GM23248 (cell line): ENCODE measurements at places on chromosomes 5 and 9. TPM values are rescaled to one million over a fixed set of nuclear protein-coding genes. Genes with fewer than 3 reads are reported as not detected.
A peak's percentile ranks its signal among the peaks of the same experiment; 100 is the strongest.

ANKDD1B gene
- 1.9 TPM in 1 of 2 replicates, not detected in the other for total RNA-seq

DBH gene
- not detected in 2 replicates for total RNA-seq

ZNF622 gene
- total RNA-seq = 50.7 and 58.1 TPM in 2 replicates

SPINK4 gene
- total RNA-seq = not detected in 2 replicates

EPB41L4B gene
- total RNA-seq = 0.76 and 1.0 TPM in 2 replicates

AHRR gene
- 33.7 and 40.0 TPM in 2 replicates for total RNA-seq

LTC4S gene
- total RNA-seq = 3.7 and 6.6 TPM in 2 replicates

TERT gene
- total RNA-seq = not detected in 2 replicates

- H3K36me3 ChIP-seq = no peaks in the 10 kb centered on the region
- no peaks in the 10 kb centered on the region for H3K27me3 ChIP-seq
- H3K27ac ChIP-seq = no peak overlapping the region
- H3K4me1 ChIP-seq = no peaks in the 10 kb centered on the region
Observed at GRCh38 chr9:89731262-89732182, 126.7 kb downstream of the GADD45G start.

GRCh38 chr5:35112300-35112699 is 64.6 kb upstream of the AGXT2 start:
- peaks cover 14% of the 10 kb centered on the region for H3K4me1 ChIP-seq
- no peak overlapping the region for H3K27ac ChIP-seq
- H3K27me3 ChIP-seq = no peaks in the 10 kb centered on the region
- no peak overlapping the region for H3K4me3 ChIP-seq
- DNase-seq = no peak

DNA sequence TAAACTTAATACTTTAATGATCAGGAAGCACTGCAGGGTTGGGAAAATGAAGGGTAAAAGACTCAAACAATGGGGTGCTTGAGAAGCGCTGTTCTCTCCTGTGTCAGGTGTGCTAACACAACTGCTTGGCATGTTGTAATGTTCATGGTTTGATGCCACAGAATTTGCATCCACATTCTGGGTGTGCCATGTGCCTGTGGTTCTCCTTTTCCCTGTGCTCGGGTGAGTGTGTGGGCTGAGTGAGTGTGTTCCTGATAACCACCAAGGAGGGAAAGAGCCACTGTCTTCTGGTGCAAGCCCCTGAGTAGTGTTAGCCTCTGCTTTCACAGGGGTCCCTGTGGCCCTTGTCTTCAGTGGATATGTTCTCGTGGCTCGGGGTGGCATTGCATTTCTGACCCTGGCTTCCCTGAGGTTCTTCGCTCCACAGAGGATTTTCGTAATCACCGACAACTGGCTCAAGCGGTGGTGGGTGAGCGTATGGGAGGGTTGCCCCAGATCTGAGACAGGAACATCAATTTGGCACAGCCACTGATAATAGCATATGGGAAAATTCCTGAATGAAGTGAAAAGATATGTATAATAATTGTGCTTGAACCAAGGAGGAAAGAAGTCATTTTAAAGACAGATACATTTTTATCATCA is 102.0 kb downstream of the MVB12B start:
- H3K36me3 ChIP-seq = no peaks in the 10 kb centered on the region
- no peak overlapping the region for H3K4me3 ChIP-seq
- no peak overlapping the region for H3K27ac ChIP-seq
- DNase-seq = no peak
- H3K27me3 ChIP-seq = no peaks in the 10 kb centered on the region
- H3K4me1 ChIP-seq = no peaks in the 10 kb centered on the region

GRCh38 chr9:134193912-134194535 is 29.7 kb upstream of the RNU6ATAC start:
- H3K27ac ChIP-seq = no peak overlapping the region
- H3K36me3 ChIP-seq = no peaks in the 10 kb centered on the region
- H3K27me3 ChIP-seq = peaks cover 11% of the 10 kb centered on the region; the same call in 1 of the 2 replicates
- H3K4me1 ChIP-seq = no peaks in the 10 kb centered on the region
- no peak for DNase-seq
- H3K4me3 ChIP-seq = no peak overlapping the region

- H3K36me3 ChIP-seq = no peaks in the 10 kb centered on the region; the same call in 1 of the 2 replicates
- no peaks in the 10 kb centered on the region for H3K27me3 ChIP-seq
- DNase-seq = peak; percentile 48
- peaks cover 28% of the 10 kb centered on the region for H3K4me1 ChIP-seq
- H3K27ac ChIP-seq = no peak overlapping the region
- no peak overlapping the region for H3K4me3 ChIP-seq
Observed at GRCh38 chr5:171155621-171156020, 153.4 kb upstream of the TLX3 start.

DNA sequence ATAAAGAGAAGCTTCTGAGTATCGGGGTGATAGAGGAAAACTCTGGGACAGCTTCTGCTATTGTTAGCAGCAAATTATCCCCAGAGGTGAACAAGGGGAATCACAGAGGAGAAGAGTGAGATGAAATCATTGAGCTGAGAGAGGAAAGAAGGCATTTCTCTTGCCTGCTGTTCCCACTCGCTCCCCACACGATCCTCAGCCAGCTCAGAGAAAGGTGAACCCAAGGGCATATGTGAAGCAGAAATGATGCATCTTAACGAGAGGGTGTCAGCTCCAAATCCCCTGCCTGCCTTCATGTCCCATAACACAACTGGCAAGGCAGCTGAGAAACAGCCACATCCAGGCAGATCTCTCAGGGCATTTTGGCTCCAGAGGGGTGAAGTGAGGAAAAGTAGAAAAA is 111.6 kb downstream of the BRINP1 start:
- no peak overlapping the region for H3K27ac ChIP-seq
- no peaks in the 10 kb centered on the region for H3K27me3 ChIP-seq
- DNase-seq = no peak
- no peak overlapping the region for H3K4me3 ChIP-seq

DNA sequence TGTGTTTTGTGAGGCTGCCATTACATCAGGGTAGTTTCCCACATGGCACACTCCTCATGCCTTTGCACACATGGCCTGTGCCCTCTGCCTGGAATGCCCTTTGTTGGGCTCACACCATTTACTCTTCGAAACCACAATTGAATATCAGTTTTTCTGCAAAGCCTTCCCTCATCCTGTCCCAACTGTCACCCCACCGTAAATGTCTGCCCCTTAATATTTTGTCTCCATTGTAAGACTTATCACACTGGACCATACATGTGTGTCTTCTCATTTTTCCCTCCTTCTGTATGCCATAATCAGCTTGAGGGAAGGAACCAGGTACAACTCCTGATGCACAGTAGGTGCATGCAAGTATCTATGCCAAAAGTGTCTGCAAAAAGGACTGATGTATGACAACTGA is 62.7 kb upstream of the TMEM252 start:
- H3K27ac ChIP-seq = no peak overlapping the region
- no peaks in the 10 kb centered on the region for H3K4me1 ChIP-seq
- no peaks in the 10 kb centered on the region for H3K27me3 ChIP-seq

GRCh38 chr9:109452761-109453160 is 45.3 kb downstream of the PTPN3 start:
- peaks cover 19% of the 10 kb centered on the region for H3K4me1 ChIP-seq
- H3K4me3 ChIP-seq = no peak overlapping the region
- DNase-seq = peak; percentile 73
- H3K36me3 ChIP-seq = no peaks in the 10 kb centered on the region
- peak overlapping the region; percentile 46 for H3K27ac ChIP-seq

GRCh38 chr9:127501821-127502343 is 50.6 kb downstream of the LRSAM1 start:
- no peaks in the 10 kb centered on the region for H3K4me1 ChIP-seq
- DNase-seq = no peak
- no peaks in the 10 kb centered on the region for H3K27me3 ChIP-seq
- no peak overlapping the region for H3K27ac ChIP-seq
- H3K4me3 ChIP-seq = no peak overlapping the region
- peaks cover 39% of the 10 kb centered on the region; the same call in 1 of the 2 replicates for H3K36me3 ChIP-seq

DNA sequence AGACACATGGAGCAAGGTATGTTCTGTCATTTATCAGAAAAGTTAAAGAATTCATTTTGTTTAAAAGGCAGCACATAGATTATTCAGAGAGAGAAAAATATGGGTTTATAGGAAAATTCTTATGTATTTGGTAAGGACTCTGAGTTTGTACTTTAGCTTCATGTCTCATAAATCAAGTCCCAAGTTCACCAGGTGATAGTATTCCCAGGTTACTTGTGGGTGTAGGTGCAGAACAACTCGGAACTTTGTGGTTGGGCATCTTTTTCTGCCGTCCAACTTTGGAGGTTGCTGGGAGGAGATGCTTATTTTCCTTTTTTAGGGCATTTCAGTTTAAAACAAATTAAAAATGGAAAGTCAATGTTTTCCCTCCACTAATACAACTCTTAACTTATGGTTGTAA is 269.8 kb upstream of the DMRT1 start:
- H3K27ac ChIP-seq = no peak overlapping the region
- H3K27me3 ChIP-seq = no peaks in the 10 kb centered on the region
- no peaks in the 10 kb centered on the region for H3K36me3 ChIP-seq

DNA sequence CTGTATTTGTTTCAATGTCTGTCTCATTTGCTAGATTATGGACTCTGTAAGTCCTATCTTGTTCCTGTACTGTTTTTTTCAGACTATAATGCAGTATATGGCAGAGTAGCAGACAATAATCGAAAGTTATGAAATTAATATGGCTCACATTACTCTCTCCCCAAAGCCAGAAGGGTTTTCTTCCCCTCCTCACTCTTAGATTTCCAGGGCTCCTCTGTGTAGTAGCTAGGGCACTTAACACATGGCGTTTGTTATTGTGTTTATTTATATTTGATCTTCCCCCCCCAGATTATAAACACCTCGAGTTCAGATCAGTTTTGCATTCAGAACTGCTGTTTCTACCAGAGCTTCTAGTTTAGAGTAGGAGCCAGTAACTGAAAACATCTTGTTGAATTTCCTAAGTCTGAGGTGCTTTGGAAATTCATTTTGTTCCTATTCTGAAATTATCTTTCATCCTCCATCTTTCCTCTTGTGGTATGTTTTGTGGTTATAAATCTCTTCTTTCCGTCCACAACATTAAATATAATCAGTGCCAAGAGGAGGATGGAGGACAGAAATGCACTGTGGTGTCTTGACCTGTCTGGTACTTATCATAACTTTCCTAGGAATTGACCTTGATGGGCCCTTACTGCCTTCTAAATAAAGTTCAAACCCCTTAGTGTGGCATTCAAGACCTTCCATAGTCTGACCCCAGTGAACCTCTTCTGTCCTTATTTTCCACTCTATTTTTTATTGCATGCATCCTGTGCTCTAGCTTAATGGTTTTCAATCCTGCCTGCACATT is 27.0 kb downstream of the TLE4 start:
- H3K4me1 ChIP-seq = no peaks in the 10 kb centered on the region
- no peak overlapping the region for H3K27ac ChIP-seq
- H3K4me3 ChIP-seq = no peak overlapping the region
